Endothelial cell of umbilical vein (primary cell): ENCODE measurements at places on chromosomes 4 and X. TPM values are rescaled to one million over a fixed set of nuclear protein-coding genes. Genes with fewer than 3 reads are reported as not detected.

GPC3 gene
- polyA plus RNA-seq, result not detected in 2 replicates

- H3K4me3 ChIP-seq, result no peak overlapping the region
- no peaks in the 10 kb centered on the region for H3K4me1 ChIP-seq
- DNase-seq, result no peak
- no peaks in the 10 kb centered on the region for H3K36me3 ChIP-seq
These were observed 334.7 kb upstream of the NDST3 start for GRCh38 chr4:117699595-117699994.

GAGE12E gene
- polyA plus RNA-seq, result not detected in 2 replicates

DNA sequence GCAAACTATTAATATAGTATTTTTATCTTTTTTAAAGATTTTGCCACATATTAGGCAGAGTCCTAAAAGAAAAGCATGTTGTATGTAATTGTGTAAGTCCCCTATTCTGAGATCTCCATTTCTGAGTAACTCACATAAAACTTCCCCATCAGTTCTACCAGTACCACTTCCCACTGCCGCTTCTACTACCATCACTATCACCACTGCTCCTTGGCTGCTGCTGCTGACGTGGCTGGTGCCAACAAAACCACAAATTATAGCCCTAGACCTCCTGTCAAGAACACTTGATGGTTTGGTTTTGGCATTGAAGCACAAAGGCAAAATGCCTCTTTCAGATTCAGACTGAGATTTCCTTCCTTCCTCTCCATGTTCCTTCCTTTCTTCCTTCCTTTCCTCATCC, 106.4 kb downstream of the MMRN1 start:
- no peak overlapping the region for H3K27ac ChIP-seq
- H3K4me3 ChIP-seq, result no peak overlapping the region
- H3K4me1 ChIP-seq, result no peaks in the 10 kb centered on the region
- no peak for DNase-seq
- H3K27me3 ChIP-seq, result peaks cover 5% of the 10 kb centered on the region

- H3K4me1 ChIP-seq, result no peaks in the 10 kb centered on the region
- no peak for DNase-seq
- no peaks in the 10 kb centered on the region for H3K36me3 ChIP-seq
- H3K27me3 ChIP-seq, result no peaks in the 10 kb centered on the region
- H3K27ac ChIP-seq, result no peak overlapping the region
These were observed 92.2 kb downstream of the DCHS2 start for GRCh38 chr4:154399259-154399974.

NALF2 gene
- polyA plus RNA-seq, result not detected in 2 replicates

DNA sequence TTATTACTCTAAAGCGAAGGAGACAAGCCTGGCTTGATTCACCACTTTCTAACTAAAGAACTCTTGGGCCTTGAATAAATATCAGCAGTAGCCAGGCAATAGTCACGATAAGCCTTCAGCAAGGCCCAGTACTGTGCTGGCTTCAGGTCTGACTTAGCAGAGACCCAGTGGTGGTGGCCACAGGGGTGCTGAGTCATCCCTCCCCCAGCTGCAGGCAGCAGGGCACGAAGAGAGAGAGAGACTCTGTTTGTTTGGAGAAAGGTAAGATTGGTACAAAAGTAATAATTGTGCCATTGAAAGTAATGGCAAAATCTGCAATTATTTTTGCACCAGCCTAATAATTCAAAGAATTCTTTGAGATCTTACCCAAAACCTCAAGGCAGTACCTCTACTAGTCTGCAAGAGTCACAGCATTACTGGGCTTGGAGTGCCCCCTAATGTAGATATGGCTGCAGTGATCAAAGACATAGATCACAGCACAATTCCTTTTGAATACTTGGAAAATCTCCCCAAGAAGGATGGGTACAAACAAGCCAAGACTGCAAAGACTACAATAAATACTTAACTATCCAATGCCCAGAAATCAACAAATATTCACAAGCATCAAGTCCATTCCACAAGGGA, 159.5 kb upstream of the USP38 start:
- no peaks in the 10 kb centered on the region for H3K36me3 ChIP-seq
- no peak for DNase-seq
- no peaks in the 10 kb centered on the region for H3K27me3 ChIP-seq

GRCh38 chrX:45196701-45197100, 4.0 kb downstream of the DIPK2B start:
- no peak overlapping the region for H3K4me3 ChIP-seq
- peaks cover 53% of the 10 kb centered on the region for H3K4me1 ChIP-seq
- H3K36me3 ChIP-seq, result no peaks in the 10 kb centered on the region
- H3K27me3 ChIP-seq, result no peaks in the 10 kb centered on the region
- H3K27ac ChIP-seq, result peak overlapping the region; percentile 91
- peak; percentile 86 for DNase-seq

C4orf50 gene
- not detected in 2 replicates for polyA plus RNA-seq

- H3K4me1 ChIP-seq, result no peaks in the 10 kb centered on the region
- no peak for DNase-seq
- no peak overlapping the region for H3K4me3 ChIP-seq
- no peaks in the 10 kb centered on the region for H3K27me3 ChIP-seq
These were observed 165.6 kb downstream of the C4orf33 start for GRCh38 chr4:129261584-129261983.
